ENCODE measurements at places on chromosomes 3 and 15. TPM values are rescaled to one million over a fixed set of nuclear protein-coding genes. Genes with fewer than 3 reads are reported as not detected.

The GOLGA8Q gene
- not detected for polyA plus RNA-seq

The PLA2G4B gene
- 19.6 TPM for polyA plus RNA-seq

The FRMD5 gene
- polyA plus RNA-seq = 0.51 TPM

- DNase-seq = no peak
Measured at GRCh38 chr3:71026634-71027578, 556.6 kb downstream of the FOXP1 start.

Data from hepatocyte (in vitro differentiated cells).